ENCODE measurements at places on chromosomes 6 and 20.

GRCh38 chr6:49497304-49497703, 2.4 kb upstream of the GLYATL3 start:
- DNase-seq = no peak

DNA sequence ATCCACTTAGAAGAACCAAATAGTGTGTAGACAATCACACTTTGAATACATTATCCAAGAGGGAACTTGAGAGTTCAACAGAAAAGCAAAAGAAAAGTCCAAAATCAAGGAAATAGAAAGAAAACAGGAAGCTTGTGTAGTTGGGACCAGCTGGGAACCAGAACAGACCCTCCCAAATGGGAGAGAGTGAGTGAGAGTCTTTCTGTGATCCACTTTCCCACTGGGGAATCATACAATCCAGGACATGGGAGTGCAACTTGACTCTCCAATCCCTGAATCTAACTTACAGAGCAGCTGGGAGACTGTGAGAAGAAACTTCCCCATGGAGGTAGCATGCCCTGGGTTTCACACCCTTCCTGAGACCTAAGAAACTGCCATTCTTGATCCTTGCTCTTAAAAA, 27.0 kb downstream of the TREML4 start:
- no peak for DNase-seq

- no peak for DNase-seq
These were observed 19.1 kb upstream of the IRF4 start for GRCh38 chr6:372336-372911.

DNA sequence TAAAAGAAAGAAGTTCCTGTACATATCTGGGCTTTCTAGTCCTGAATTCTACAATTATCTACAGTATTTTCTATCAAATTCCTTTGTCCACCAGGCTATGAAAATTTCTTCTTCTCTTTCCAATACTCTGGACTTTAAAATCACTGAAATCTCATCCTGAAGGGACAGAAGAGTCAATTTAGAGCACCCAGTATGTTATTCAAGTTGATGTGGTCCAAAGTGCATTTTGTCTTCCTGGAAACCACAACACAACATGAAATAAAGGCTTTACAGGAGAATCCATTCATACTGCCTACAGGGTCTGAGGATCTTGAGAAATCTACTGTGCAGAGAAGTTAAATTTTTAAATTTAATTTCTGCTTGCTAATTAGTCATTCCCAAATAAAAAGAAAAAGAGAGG, 94.9 kb upstream of the ADGRF1 start:
- no peak for DNase-seq

DNA sequence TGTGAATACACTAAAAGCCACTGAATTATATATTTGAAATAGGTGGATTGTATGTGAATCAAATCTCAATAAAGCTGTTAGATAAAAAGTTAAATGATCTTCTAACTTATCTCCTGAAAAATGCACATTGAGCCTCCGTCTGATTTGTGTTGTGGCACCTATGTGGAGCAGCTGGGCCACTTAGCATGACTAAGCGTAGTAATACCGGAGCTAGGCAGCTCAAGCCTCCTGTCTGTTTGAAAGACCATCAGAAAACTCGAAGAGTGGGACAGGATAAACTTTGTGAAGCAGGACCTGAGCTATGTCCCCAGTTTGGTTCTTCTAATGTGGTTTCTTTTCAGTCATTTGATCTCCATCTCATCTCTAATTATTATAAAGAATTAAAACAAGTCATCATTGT, 11.0 kb upstream of the NOL7 start:
- no peak for DNase-seq

DNA sequence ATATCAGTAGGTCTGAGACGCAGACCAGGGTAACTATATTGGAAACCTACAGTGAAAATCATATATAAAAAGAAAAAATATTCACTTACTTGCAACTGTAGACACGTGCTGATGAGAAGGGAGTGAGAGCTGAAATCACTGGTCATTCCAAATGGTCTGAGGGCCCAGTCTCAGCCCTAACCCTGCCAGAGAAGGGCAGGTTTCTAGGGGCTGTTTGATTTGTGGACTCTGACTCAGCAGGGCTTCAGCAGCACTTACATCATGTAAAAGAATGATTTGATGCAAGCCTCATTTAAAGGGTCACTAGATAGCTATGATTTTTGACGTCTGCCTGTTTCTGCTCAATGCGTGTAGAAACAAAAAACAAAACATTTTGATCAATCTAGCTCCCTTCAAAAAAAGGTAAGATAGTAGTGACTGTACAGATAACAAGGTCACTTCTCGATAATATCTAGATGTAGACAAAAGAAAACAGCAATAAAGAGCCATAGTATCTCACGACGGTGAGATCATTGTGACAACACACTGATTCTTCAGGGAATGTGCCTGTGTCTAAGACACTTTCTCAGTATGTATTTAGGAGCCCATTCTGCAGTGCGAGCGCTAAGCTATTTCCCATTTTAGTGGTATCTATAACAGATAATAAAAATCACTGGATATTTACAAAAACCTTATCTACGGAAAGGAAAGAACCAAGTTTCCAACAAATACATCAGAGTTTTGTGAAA, 307.2 kb downstream of the HIVEP2 start:
- DNase-seq = no peak

- peak; percentile 51 for DNase-seq
These were observed 11.2 kb downstream of the MUCL3 start for GRCh38 chr6:30951907-30952469.

- no peak for DNase-seq
These were observed 134.8 kb downstream of the LY86 start for GRCh38 chr6:6723361-6723760.

- no peak for DNase-seq
These were observed 28.8 kb downstream of the DUSP22 start for GRCh38 chr6:321158-321438.

GRCh38 chr6:6885521-6886170, 222.1 kb upstream of the RREB1 start:
- no peak for DNase-seq

DNA sequence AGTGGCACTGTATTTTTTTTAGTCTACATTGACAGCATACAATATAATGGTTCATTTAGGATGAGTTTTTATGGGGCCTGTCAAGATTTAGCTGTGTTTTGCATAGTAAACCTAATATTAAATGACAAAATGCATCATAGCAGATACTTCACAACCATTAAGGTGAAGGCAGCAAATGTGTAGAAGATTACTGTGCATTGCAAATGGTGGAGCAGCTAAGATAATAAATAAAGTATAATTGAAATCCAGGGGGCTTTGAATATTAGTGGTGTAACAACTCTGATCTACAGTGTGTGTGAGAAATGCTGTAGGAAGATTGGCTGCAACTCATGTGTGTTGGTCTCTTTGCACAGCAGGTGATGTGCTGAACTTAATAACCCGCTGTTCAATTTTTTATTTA, 801.9 kb upstream of the CITED2 start:
- DNase-seq = no peak

DNA sequence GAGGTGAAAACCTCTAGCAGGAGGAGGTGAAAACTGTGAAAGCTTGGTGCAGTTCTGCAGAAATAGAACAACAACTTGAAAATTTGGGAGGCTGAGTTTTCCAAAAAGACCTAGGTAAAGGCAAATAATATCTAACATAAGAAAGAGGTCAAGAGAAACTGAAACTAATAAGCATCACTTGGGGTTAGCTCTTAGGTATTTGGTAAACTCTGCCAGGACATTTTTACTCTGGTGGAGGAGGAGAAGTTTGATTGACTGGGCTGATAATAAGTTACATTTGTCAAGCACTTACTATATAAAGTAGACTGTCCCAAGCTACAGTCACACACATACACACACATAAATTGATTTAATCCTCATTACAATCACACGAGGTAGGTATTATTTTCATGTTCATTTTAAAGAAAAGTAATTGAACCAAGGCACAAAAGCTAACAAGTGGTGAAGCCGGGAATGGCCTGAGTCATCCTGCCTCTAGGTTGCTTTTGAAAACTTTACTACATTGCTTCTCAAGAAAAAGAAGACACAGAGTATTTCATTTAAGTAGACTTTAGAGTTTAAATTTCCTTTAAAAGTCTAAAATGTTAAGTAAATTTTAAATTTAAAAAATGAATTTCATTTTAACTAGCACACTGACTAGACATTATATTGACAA, 275.5 kb downstream of the PTPRK start:
- DNase-seq = no peak

DNA sequence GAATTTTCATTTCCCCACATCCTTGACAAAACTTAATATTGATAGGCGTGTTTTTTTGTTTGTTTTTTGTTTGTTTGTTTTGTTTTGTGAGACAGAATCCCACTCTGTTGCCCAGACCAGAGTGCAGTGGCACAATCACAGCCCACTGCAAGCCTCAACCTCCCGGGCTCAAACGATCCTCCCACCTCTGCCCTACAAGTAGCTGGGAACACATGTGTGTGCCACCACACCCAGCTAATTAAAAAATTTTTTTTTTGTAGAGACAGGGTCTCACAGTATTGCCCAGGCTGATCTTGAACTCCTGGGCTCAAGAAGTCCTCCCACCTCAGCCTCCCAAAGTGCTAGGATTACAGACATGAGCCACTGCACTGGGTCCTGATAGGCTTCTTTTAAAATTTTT, 9.2 kb downstream of the CEP57L1 start:
- no peak for DNase-seq

DNA sequence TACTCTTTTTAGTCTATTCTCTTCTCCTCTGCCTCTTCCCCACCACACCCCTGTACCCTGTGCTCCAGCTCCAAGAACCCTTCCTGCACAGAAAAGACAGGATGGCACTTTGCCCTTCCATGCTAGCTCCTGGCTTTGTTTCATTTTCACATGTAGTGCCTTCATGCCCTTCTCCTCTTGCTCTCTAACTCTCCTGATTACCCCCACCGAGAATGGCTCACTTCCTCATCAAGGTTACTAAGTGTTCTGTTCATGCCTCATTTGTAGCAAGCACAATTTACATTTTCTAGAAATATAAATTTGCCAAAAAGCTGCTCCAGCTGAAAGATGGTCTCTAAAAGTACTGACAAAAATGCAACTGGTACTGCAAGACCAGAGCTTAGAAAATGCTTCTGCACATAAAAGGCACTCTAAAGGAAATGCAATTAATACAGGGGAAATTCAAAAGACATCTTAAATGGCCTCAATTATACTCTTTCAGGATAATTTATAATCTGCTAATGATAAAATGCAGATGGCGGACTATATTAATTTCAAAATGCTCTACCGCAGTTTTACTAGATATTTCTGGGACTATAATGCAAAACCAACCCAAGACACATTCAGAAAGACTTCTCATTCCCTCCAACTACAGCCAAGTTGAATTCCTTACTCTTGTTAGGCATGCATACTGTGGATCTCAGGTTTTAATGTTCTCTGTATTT, 570.2 kb downstream of the PRKN start:
- no peak for DNase-seq

DNA sequence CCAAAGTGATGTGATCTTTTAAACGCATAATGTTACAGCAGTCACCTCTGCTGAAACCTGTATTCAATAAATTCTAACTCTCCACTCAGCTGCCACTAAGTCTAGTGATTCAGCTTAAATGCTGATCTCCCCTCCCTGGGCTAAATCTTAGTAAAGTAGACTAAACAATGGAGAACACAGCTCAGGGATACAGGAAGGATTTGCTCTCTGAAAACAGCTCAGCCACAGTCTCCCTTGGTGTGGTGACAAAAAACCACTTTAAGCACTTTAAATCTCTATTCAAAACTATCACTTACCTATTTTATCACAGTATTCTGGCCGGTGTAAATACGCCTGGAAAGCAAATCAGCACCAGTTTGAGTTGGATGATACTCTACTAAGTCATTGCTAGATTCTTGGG, 130.6 kb downstream of the RFX6 start:
- DNase-seq = no peak

DNA sequence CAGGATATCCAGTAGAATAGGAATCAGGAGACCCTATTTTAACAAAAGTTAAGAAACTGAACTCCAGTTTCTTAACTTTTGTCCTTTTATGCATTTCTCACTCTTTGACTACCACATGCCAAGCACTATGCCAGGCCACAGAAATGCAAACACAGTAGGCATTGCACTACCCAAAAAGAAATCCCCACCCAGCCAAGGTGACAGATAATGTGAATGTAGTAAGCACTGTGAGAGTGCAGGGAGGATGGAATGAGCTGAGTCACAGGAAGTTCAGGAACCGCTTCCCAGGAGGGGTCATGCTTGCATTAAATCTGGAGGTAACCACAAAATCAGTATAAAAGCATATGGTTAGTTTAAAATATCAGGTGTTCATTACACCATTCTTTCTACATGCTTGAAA, 20.1 kb upstream of the FAM83C start:
- DNase-seq = peak; percentile 36

DNA sequence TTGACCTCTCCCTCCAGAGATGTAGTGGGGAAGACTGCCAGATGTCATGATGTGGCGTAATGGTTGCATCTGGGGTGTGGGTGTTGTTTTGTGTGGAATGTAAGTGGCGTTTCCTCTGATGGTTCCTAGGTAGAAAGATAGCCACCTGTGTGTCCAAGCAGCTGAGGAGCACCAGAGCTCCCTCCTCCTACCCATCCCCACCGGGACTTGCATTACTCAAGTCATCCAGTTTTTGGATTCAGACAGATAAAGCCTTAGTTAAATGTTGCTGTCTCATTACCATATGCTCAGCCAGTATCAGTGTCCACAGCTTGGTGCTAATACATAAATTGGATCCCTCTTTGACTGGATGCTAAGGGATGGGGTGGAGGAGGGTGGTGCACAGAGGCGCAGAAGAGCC, 282.3 kb downstream of the TBC1D7 start:
- DNase-seq = no peak

- DNase-seq = no peak
These were observed 3.5 kb downstream of the TBPL1 start for GRCh38 chr6:133956416-133957049.

DNA sequence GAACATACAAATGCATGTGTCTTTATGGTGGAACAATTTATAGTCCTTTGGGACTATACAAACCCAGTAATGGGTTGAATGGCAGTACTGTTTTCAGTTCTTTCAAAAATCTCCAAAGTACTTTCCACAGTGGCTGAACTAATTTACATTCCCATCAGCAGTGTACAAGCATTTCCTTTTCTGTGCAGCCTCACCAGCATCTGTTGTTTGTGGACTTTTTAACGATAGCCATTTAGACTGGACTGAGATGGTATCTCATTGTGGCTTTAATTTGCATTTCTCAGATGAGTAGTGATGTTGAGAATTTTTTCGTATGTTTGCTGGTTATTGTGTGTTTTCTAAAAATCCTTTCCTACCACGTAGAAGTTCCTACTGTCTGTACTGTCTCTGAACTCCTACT, 327.2 kb upstream of the ZFP64 start:
- DNase-seq = no peak

DNA sequence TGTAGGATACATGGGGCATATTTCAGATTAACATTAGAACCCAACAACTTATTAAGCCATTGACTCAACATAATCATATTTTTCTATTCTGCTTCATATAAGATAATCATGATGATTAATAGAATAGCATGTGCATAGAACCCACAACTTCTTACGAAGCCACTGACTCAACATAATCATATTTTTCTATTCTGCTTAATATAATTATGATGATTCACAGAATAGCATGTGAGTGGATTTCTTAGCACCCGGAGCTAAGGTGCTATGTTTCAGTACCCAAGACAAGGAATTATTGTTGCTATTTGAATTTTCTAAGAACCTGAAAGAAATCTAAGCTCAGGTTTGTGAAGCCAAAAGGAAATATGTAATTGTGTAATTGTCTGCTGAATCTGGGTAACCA, 96.8 kb downstream of the TENT5A start:
- no peak for DNase-seq

GRCh38 chr6:159997498-159998101, 28.7 kb downstream of the IGF2R start:
- no peak for DNase-seq

- DNase-seq = no peak
These were observed 69.5 kb upstream of the ELOVL5 start for GRCh38 chr6:53418288-53418687.

GRCh38 chr20:38918172-38918571, 8.0 kb upstream of the FAM83D start:
- DNase-seq = no peak

Measured in stimulated activated naive CD8-positive, alpha-beta T cell treated with anti-CD3 and anti-CD28 coated beads, Interleukin-15, amount 100 ng/mL, for 72 hours (primary cell).